Stimulated activated CD8-positive, alpha-beta memory T cell treated with anti-CD3 and anti-CD28 coated beads, Interleukin-4, amount 100 ng/mL, for 1 hour (primary cell): ENCODE measurements at places on chromosomes 5 and 9.

DNA sequence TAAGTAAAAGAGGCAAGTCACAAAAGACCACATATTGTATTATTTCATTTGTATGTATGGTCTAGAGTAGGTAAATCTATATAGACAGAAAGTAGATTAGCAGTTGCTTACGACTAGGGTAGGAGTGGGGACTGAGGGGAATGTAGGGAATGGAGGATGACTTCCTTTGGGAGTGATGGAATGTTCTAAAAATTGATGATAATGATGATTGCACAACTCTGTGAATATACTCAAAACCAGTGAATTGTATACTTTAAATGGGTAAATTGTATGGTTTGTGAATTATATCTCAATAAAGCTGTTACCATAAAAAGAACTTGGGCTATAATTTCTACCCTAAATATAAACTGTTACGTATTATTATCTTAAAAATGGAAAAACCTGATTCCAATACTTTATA lies 35.0 kb downstream of the ADAMTS6 start:
- DNase-seq, result no peak

DNA sequence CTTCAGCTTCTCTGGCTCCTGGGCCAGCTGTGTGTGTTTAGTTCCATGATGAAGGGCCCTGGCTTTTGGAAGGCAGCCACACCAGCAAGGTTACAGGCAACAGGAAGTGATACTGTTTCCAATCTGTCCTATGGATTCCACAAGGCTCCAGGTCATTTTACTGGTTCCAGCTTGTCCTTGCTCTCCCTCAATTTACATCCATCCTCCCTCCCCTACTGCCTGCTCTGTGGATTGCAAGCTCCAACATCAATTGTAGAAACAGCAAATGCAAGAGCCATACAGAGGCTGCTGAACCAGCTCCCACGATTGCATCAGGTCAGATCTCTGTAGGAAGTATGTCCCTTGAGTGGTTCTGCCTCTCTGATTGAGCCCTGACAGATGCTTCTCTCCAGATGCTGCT lies 409.8 kb downstream of the NTRK2 start:
- DNase-seq, result no peak

DNA sequence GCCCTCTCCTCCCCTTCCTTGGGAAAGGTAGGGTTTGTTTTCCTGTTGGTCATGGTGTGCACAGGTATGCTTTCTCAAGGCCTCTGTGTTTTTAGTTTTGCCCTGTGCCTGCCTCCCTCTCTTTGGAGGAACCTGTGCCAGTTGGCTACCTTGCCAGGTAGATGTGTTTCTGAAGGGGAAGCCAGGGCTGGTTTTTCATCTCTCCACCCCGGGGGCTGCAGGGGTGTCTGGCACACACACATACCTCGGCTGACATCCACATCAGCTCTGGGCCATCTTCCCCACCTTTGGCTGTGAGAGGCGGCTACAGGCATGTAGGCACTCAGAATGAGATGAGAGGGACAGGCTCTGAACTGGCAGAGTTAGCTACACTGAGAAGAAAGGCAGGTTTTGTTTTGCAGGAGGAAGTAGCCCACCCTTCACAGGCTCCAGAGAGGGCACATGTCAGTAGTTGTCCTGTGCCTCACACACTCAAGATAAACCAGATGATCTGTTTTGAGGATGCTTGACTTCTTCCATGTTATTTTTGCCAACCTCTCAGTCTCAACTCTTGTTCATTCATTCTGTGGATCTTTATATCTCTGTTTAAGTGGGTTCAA lies 9.7 kb downstream of the RGMB start:
- no peak for DNase-seq

DNA sequence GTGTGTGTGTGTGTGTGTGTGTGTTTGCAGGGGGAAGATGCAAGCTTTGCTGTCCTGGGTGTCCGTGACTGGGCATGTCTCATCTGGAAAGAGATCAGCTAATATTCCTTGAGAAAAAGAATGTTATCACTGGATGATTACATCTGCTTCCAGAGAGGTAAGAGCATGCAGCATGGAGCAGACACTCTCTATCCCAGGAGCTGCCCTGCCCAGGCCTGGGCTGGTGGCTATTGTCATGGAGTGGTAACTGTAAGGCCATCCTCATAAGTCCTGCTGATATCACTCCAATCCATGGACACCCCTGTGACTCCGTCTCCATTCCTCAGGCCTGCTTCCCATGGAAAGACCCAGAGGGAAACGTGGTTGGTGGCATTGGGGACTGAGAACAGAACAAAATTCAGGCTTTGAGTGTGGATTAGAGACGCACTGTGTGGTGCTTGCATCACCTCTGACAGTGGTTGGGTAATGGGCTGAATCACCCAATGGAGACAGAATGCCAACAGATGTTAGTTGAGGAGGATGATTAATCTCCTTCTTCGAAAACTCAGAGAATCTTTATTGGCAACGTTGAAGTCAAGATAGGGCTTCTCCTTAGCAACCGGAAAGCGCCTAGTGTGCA lies 52.0 kb upstream of the KCNIP1 start:
- DNase-seq, result no peak

GRCh38 chr9:18331808-18332209 lies 142.1 kb upstream of the ADAMTSL1 start:
- no peak for DNase-seq

DNA sequence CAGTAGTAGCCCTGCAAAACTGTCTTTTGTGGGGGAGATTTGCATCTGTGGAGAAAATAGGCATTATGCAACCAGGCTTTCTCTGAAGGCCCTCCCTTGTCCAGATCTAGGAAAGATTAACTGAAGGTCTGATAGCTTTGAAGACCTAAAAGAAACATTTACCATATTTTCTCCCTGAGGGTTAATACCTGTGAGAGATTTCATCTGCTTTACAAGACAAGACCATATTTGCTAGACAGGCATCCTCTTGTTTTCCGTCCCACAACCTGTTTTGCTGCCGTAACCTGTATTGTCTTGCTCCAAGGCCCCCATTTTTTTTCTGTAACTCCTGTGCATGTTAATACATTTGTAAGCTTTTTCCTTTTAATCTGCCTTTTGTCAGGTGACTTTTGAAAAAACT lies 1985.2 kb upstream of the CDH9 start:
- no peak for DNase-seq

DNA sequence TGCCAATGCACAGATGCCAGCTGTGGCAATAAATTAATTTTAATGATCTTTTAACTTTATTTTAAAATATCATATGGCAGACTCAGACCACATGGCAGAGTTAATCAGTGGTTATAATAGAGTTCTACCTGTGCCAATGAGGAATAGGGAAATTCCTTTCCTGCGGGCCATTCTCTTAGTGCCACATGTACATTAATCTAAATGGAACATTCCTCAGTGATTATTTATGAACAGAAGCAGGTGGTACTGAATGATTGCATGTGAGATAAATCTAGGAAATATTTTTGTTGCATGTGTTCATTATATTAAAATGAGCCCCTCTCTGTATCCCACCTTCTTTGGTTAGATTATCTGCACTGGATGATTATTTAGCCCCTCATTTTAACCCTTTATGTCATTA lies 102.3 kb downstream of the CCDC192 start:
- DNase-seq, result no peak

GRCh38 chr9:121610638-121610953 lies 40.8 kb upstream of the DAB2IP start:
- no peak for DNase-seq
